ENCODE measurements at places on chromosomes 5 and 9.
A peak's percentile ranks its signal among the peaks of the same experiment; 100 is the strongest.

DNA sequence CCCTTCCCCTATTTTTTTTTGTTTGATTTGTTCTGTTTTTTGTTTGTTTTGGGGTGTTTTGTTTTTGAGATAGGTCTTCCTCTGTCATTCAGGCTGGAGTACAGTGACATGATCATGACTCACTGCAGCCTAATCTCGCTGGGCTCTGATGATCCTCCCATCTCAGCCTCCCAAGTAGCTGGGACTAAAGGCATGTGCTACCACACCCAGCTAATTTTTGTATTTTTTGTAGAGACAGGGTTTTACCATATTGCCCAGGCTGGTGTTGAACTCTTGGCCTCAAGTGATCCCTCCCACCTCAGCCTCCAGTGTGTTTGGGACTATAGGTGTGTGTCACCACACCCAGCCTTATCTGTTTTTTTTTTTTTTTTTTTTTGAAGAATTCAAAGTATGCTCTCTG is 605.4 kb downstream of the DNAH5 start:
- DNase-seq: no peak

GRCh38 chr5:75023368-75024159 is 28.8 kb downstream of the GCNT4 start:
- DNase-seq: no peak

DNA sequence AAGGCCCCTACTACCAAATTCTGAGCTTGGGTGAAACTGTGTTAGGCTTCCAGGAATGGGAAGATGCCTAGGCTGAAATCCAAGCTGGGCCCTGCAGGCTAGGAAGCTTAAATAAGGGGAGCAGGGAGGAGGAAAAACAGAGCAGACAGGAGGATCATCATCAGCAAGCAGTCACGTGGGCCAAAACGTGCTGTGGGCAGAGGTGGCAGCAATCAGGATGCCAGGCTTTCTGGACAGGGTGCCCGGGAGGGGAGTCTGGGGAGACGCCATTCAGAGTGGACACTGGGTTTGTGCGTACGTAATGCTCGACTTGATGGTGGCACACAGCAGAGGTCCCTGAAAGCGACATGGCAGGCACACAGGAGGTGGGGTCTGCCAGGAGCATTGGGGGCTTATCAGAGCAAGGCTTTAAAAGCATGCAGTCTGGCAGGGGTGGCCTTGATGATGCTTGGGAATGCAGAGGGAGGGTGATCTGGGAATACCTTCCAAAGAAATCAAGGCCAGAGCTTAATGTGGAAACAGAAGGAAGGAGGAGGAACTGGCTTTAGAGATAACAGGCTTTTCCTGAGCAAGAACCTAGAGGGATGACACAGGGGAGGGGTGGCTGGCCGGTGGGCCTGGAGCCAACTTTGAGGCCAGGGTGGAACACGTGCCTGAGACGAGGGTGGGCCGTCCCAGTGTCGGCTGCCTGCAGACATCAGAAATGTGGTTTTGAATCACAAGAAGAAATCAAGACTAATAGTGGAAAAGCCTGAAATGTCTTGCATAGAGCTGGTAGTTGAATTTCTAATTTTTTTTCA is 212.5 kb downstream of the GADD45G start:
- DNase-seq: no peak

GRCh38 chr5:113183694-113184093 is 207.1 kb downstream of the DCP2 start:
- no peak for DNase-seq

DNA sequence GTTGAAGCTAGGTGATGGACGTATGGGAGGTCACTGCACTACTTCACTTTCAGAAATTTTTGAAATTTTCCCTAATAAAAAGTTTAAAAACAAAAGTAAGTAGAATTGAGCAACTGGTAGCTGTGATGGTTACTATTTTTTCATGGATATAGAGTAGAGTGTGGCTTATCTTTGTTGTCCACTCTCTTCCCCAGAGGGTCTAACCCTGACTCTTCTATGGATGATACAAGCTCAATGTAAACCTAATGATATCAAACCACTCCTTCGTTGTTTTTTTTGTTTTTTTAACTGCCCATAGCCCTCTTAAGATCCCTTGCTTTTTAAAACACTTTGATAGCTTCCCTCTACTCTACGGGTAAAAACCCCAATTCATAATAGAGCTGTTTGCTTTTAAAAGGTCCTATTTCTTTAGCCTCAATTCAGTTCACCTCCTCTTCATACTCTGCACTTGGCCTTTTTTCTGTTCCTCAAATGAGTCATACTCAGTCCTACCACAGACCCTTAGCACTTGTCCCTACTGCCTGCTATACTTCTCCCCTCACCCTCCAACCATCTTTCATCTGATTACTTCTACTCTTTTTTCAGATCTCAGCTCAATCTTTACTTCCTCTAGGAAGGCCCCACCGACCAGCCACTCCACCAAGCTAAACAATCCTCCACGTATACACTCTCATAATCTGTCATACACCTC is 2.6 kb downstream of the HDAC3 start:
- DNase-seq: no peak

DNA sequence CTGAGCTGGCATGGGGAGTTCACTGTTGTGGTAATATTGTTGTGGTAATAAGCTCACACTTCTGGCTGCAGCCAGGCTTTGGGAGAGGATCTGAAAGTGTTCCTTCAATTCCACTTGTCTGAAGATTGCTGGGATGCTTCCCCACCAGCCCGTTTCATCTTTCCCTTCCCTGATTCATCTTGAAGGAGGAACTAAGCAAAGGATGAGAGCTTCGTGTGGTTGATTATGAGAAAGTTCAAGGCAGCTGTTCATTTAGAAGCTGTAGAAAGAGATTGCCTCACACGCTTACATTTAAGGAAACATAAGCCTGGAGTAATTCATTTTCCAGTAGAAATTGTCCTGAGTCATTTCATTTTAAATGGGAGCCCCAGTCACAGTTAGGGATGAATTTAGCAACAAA is 122.4 kb upstream of the GAS1 start:
- DNase-seq: no peak

DNA sequence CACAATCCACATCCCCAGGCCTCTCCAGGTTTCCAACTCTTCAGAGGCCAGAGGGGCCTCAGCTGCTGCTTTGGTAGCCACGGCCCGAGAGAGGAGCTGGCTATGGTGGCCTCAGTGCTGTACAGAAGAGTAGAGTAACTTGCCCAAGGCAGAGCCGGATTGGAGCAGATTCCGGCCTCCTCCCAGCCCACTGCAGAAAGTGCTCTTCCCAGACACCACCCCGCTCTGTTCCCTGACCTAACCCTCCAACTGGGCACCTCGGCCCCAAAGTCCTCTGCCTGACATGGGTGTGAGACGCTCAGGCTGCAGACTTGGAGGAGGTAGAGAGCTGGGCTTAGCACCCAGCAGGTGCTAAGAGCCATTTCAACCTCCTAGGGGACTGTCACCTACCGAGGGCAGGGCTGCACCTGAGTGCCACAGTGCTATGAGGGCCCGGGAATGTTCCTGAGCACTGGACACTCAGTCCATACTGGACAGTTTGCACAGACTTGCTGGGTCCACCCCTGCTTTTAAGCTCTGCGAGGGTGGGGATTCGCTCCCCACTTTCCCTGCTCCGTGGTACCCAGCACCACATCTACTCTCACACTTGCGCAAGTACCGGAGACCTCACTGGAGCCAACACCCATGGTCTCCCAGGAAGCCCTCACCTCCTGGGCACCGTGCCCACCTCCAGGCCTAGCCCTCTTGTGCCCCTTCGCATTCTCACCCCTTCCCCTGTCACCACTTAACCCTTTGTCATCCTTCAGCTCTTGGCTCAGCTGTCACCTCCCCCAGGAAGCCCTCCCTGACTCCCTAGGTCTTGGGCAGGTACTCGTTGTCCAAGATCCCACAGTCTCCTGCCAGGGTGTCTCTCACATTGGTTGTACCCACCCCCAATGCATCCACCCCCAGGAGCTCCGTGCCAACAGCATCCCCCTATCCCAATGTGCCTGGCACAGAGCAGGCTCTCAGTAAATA is 49.8 kb downstream of the DBH start:
- DNase-seq: no peak

DNA sequence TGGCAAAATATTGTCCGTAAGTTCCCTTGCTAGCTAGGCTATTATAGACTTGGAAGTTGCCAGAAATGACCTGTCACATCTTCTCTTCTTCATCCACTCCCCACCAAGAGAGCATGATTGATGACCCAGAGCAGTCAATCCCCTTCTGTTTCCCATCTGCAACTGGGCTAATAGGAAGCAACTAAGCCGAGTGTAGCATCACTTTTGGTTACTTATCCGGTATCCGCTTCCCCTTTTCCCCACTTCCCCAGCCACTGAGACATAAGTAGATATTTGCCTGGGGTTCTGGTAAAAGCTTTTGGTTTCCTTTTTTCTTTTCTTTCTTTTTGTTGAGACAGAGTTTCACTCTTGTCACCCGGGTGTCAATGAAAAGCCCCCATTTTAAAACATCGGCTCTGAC is 29.4 kb upstream of the LIFR start:
- no peak for DNase-seq

DNA sequence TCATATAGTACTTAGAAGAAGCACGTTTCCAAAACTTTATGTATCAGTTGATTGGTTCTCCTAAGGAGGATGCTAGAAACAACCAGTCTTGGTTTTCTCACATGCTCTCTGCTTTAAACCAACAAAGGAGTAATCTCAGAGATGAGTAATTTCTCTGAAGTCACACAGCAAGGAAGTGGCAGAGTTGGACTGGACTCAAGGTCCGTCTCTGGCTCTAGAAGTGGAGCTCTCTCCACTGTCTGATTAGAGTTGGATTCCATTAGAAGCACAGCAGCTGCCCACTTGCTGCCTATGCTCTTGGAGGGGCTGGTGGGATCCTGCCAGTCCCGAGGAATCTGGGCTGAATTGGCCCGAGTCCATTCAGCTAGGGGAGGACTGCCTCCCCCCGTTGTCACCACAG is 21.0 kb downstream of the RALGPS1 start:
- peak; percentile 11 for DNase-seq

DNA sequence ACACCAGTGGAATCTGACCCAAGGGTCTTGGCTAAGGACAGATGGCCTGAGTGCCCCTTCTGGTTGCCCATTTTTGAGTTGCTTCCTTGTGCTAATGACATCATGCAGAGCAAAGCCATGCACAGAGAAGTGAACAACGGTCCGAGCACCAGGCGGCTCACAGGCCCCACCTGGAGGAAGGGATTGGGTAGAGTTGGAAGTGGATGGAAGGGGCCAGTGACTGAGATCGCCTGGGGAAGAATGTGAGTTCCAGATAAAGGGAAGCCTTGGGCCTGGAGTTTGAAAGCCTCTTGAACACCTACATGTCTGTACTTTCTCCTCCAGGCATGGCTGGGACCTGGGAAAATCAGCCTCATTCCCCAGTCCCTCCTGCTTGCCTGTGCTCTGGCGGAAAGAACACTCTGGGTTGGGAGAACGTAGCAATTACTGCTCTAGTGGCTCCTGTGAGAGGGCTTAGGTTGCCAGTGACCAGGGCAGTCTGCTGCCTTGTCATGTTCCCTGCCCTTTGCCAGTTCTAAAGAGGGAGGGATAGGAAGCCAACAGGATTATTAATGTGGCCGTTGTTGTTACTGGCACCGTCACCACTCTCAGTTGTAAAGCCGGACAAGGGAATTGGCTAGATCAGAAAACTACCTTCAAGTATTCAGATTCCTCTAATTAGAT is 62.5 kb upstream of the PTPN3 start:
- no peak for DNase-seq

DNA sequence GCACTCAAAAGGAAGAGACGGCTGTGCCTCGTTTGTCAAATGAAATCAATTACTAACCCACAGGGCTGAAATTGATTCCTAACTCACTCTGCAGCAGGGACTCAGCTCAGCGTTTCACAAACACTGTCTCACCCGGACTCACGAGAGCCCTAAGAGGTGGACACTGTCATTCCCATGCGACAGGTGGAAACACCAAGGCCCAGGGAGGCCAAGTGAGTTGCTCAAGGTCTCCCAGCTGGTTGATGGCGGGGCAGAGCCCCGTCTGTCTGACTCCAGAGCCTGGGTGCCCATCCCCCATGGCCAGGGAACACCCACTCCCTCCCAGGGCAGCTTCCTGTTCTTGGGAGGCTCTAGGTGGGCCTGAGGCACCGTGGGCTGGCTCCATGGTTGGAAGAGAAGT is 1.3 kb upstream of the PLPP7 start:
- DNase-seq: no peak

- no peak for DNase-seq
Measured at GRCh38 chr9:133970581-133971058, 21.5 kb downstream of the VAV2 start.

GRCh38 chr9:92648474-92648971 is 21.4 kb downstream of the IPPK start:
- DNase-seq: no peak

- DNase-seq: no peak
Measured at GRCh38 chr5:131993676-131994075, 17.8 kb downstream of the ACSL6 start.

GRCh38 chr9:96441798-96442445 is 8.0 kb upstream of the HABP4 start:
- DNase-seq: no peak

- no peak for DNase-seq
Measured at GRCh38 chr9:133512253-133513213, 12.2 kb downstream of the MYMK start.

- DNase-seq: peak; percentile 49
Measured at GRCh38 chr5:115557667-115558387, 13.3 kb upstream of the FEM1C start.

GRCh38 chr5:82352146-82352791 is 74.1 kb upstream of the RPS23 start:
- no peak for DNase-seq

GRCh38 chr9:94718936-94719335 is 7.6 kb upstream of the AOPEP start:
- DNase-seq: no peak

DNA sequence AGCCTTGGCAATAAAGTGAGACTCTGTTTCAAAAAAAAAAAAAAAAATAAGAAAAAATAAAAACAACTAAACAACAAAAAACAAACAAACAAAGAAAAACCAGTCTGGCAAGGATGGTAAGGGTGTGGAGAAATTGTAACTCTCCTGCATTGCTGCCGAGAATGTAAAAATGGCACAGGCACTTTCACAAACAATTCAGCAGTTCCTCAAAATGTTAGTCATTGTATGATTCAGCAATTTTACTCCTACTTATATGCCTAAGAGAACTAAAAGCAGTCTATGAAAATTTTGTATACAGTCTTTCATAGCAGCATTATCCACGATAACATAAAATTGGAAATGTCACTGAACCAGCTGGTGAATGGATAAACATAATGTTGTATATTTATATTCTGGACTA is 280.4 kb downstream of the CDH9 start:
- no peak for DNase-seq

DNA sequence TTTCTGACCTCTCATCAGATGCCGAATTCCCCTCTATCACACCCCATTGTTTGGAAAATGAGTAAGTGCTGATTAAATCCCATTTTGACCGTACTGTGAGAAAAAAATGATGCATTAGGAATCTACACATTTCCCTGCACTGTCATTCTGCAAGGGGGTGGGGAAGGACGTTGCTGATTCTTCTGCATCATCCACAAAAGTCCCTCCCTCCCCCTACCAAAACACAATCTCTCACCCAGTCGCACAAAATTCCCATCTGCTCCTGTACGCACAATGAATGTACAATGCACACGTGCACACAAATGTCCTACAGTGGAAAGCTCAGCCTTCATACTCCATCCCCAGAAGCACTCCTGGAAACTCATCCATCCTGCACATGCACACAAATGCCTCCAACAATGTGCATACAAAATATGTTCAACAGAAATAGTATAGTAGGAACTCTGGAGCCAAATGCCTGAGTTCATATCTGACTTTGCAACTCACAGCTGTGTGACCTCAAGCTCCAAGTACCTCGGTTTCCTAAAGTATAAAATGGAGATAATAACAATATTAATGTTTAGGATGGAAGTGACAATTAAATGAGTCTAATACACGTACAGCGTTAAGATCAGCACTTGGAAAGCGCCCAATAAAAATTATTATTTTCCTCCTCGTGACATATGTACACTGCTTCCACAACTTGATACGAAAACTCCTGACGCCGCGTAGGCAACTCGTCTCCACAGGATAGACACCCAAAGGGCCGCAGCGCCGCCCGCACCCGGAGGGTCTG is 809 bp downstream of the TNIP1 start:
- peak; percentile 97 for DNase-seq
